Cardiac septum (tissue), 1 donor: ENCODE measurements at places on chromosomes 12 and 14. TPM values are rescaled to one million over a fixed set of nuclear protein-coding genes. Genes with fewer than 3 reads are reported as not detected.

Gene APOF
- total RNA-seq = not detected

Gene CMKLR1
- total RNA-seq = 21.0 TPM

Gene NFE2
- 1.2 TPM for total RNA-seq

Gene SLC2A14
- total RNA-seq = 0.51 TPM

Gene PRPH
- total RNA-seq = 0.38 TPM

Gene CCDC175
- total RNA-seq = not detected

Gene KRT79
- total RNA-seq = not detected

Gene TRPV4
- 0.46 TPM for total RNA-seq

DNA sequence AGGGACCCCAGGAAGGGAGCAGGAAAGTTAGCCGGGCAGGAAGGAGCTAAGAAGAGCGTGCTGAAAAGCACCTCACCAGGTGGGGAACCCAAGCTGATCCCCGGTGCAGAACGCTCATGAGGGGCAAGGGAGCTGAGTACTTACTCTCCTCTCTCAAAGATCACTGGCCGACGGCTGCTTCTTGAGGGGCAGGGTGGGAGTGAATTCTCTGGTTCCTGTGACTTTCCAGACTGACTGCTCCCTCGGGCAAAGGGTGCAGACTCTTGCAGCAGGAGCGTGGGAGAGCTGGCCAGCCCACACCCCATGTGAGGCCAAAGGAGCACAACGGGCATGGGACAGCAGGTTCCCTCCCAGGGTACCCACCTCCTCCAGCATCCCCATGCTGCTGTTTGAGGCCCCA is 44.9 kb upstream of the DIO3 start:
- no peak for DNase-seq

DNA sequence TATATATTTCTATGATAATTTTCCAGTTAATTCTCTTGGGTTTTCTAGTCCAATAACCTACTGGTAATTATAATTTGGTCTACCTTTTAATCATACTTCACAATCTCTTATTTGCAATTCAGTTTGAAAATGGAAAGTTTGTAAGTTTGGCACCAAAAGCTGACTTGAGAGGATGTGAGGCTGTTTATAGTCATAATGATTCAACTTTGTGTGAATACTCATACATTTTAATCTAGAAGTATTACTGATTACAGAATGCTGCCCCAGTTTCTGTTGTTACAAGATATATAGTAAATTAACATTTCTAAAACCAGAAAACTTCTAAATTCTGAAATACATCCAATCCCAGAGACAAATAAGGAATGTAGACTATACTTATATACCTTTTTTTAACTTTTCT is 158.2 kb downstream of the SLC38A4 start:
- no peak for DNase-seq

DNA sequence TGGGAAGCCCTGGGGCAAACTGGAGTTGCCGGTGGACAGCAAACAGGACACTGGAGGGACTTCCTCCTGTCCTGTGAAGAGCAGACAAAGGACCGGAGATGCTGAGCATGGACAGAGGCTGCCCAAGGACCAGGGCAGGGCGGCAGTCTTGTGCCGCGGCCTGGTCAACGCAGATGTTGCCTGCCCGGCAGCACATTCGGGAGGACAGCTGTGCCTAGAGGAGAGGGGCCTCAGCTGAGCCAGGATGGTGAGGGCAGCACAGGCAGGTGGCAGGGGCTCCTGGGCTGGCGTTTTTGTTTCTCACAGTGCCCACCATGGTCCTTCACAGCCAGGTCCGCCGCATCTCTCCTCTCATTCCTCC is 13.3 kb downstream of the ANKRD9 start:
- no peak for DNase-seq

- DNase-seq = no peak
Measured at GRCh38 chr14:62445570-62445969, 599.7 kb downstream of the KCNH5 start.

DNA sequence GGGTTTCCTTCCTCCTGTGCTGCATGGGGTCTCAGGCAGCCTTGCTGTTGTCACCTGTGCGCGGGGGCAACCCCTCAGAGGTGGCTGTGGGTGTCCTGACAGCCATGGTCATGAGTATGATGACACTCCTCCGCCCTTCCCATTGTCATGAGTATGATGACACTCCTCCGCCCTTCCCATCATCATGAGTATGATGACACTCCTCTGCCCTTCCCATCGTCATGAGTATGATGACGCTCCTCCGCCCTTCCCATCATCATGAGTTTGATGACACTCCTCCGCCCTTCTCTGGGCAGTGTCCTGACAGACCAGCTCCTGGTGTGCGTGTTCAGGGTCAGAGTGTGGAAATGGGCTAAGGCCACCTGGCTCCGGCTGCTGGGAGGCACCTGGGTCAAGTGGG is 40.0 kb downstream of the FBRSL1 start:
- no peak for DNase-seq

- peak; percentile 88 for DNase-seq
Measured at GRCh38 chr12:47799357-47799955, 20.2 kb downstream of the HDAC7 start.

DNA sequence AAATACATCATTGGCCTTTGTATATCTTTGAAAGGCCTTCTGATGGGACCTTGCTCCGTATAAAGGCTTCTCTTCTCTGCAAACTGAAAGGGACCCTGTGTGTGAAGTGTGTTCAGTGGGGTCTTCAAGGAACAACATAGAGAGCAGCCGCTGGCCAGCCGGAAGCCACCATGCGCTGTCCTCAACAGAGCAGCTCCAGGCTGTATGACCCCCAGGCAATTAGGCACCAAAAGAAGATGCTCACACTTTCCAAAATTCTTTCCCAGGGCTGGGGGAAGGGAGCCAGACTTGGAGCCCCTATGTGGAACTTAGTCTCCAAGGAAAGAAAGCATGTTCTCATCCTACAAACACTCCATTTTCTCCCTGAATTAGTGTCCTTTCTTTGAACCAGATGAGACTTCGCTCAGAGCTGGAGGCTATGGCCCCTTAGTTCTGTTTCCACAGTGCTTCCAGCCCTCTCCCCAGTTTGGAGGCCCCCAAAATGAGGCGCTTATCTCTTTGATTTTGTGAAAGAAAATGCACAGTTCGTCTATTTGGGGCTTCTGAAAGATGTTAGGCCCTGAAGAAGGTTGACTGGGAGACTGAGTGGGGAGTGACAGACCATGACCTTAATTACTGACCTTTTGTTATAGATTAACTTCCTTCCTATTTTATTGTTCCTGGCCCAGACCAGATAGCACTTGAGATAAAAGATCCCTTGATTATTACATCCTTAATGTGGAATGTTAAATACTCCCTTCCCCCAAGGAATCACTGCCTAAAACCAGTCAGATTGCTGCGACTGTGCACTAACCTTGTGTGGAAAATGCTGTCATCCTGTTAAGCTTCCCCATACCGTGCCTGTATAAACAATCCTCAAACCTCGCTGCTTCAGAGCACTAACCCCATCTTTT is 128.3 kb upstream of the FGD4 start:
- no peak for DNase-seq

DNA sequence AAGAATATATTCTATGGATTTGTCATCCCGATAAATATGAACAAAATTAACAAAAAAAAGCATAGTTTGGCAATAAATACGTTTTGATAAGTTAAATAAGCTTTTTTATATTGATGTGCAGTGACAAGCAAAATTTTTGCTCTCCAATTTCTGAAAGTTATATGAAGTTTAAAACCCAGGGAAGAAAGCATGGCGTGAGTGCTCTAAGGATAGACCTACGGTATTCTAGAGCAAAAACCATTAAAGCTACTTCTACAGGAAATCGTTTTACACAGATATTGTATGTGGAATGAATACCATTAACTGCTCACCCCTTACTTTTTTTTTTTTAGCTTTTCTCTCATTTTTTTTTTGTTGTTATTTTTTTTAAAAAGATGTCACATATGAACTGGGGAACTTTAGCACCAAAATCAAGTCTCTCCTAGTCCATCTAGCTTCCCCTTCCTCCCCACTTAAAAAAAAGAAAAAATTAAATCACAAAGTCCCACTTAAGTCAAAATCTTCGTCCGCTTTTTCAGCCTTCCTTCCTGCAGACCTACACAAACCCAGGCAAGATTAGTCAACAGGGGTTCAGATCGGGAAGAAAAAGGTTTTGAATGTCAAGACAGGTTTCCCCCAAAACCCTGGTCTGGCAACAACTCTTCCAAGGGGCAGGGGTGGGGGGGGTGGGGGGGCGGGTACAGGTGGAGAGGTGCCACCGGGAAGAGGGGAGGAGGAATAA is 4.4 kb downstream of the ZFP36L1 start:
- no peak for DNase-seq

GRCh38 chr14:35336494-35337268 is 44.5 kb downstream of the PSMA6 start:
- peak; percentile 96 for DNase-seq

DNA sequence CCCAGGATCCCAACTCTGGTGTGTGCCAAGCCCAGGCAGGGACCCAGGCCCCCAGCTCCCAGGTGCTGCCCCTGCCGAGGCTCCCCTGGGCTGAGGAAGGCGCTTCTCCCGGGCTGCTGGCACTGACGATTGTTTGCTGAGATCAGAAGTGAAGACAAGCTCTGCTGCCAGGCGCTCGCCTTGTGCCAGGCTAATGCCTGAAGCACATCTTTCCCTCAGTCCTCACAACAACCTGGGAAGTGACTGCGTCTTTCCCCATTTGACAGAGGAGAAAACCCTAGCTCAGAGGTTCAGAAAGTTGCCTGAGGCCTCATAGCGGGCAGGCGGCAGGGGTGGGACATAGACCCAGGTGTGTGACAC is 36.8 kb downstream of the ANKRD9 start:
- DNase-seq = no peak

- DNase-seq = peak; percentile 53
Measured at GRCh38 chr14:101082436-101083384, 179.2 kb upstream of the RTL1 start.
